Mesothelial cell of epicardium (in vitro differentiated cells): ENCODE measurements at places on chromosomes 5 and 9.

DNA sequence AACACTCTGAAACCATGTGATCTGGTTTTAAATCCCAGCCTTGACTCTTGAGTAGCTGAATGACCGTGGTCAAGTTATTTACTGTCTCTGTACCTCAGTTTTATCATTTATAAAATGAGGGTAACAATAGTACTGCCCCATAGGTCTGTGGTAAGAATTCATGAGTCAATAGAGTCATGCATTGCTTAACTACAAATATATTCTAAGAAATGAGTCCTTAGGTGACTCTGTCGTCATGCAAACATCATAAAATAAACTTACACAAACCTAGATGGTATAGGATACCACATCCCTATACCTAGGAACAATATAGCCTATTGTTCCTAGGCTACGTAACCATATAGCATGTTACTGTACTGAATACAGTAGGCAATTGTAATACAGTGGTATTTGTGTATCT is 20.3 kb upstream of the ABCA1 start:
- DNase-seq: no peak

DNA sequence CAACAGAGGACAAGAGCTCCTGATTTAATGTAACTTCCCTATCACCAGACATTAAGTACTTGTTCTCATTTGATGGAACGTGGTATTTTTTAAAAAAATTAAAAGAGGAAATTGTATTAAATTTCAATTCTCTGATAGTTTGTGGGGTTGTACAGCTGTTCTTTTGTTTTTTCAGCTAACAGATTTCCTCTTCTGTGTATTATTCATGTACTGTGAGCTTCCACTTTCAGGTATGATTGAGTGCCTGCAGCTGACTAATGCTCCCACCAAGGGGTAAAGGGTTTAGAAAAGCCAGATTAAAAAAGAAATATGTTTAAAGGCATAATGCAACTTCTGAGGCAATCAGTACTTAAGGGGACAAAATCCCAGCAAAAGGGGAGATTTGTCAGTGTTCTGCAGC is 117.7 kb upstream of the ACTBL2 start:
- DNase-seq: no peak

DNA sequence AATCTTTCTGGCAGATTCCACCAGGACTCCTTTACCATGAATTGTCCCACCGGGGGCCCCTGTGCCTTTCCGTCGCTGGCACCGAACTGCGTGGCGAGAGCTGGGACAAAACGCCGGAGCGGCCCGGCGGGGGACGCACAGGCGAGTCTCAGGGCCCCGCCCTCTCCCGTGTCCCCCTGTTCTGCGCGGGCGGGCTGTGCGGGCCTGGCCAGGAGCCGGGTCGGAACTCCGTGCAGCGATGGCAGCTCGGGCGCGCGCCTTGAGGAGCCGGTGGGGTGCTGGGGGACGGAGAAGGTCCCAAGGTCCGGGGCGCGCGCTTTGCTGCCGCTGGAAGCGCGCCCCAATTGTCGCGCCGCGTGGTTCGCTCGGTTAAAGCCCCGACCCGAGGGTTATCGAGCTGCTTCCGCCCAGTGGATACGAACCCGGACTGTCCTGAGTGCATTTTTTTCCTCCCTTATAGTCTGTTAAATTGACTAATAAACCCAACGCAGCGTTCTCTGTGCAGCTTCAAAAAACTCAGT is 125.3 kb downstream of the TMEM174 start:
- no peak for DNase-seq

DNA sequence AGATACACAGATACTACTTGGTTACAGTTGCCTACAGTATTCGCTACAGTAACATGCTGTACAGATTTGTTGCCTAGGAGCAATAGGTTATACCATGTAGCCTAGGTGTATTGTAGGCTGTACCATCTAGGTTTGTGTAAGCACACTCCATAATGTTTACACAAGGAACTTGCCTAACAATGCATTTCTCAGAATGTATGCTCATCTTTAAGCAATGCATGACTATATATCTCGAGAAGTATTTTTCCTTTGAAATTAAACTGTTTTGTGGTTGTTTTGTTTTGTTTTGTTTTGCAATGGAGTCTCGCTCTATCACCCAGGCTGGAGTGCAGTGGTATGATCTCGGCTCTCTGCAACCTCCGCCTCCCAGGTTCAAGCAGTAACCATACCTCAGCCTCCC is 25.3 kb downstream of the LRRC70 start:
- no peak for DNase-seq

GRCh38 chr5:56110646-56111403 is 116.1 kb upstream of the IL6ST start:
- no peak for DNase-seq

GRCh38 chr9:29066141-29066640 is 1492.9 kb upstream of the C9orf72 start:
- DNase-seq: no peak

DNA sequence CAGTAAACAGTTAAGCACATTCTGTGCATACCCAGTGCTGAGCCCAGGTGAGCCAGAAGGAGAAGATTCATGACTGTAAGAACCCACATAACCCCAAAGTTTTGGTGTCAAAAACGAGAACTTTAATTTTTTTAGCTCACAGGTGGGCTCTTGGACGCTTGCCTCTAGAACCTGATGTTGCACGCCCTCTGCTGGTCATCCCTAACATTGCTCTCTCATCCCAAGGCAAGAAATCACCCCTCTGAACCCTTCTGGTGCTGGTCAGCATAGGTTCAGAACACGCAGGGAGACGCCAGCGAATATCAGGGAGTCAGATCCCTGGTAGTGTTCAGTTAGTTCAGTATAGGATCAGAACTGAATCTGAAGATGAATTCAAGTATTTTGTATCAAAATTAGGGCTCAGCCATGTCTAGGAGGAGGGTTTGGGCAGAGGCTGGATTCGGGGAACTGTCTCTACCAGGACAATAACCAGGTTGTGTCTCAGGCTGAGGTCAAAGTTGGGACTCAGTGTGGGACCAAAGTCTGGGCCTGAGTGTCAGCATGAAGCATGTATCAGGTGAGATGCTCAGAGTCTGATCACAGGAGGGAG is 4.1 kb upstream of the DNAJB5 start:
- DNase-seq: no peak
